Daoy (cell line): ENCODE measurements at places on chromosomes 13 and 19. TPM values are rescaled to one million over a fixed set of nuclear protein-coding genes. Genes with fewer than 3 reads are reported as not detected.

GRCh38 chr19:30330266-30330665 is 41.9 kb upstream of the ZNF536 start:
- no peak for DNase-seq

Gene EFNB2
- 11.0 and 12.3 TPM in 2 replicates for total RNA-seq

DNA sequence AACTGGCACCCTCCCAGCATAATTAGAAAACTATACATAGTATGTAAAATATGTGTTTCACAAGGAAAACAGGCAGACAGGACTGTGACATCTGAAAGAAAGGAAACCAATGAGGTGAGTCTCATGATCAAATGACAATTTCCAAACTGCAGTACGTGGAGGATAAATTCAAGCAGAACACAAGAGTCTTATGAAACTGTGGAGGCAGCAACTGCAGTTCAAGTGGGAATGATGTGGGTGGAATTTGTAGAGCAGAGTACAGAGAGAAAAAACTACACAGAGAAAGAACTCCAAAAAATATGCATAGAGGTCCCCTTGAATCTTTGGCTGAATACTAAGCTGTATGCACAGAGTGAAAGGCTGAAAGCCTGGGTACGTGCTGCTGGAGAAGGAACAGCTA is 9.7 kb downstream of the SIGLEC6 start:
- no peak for DNase-seq

GRCh38 chr13:33789066-33789606 is 28.8 kb upstream of the RFC3 start:
- DNase-seq, result no peak

Gene CEACAM4
- total RNA-seq, result not detected in 2 replicates

Gene ADAMTS10
- 3.1 and 6.6 TPM in 2 replicates for total RNA-seq

- no peak for DNase-seq
Observed at GRCh38 chr13:80361883-80362327, 21.0 kb upstream of the SPRY2 start.

DNA sequence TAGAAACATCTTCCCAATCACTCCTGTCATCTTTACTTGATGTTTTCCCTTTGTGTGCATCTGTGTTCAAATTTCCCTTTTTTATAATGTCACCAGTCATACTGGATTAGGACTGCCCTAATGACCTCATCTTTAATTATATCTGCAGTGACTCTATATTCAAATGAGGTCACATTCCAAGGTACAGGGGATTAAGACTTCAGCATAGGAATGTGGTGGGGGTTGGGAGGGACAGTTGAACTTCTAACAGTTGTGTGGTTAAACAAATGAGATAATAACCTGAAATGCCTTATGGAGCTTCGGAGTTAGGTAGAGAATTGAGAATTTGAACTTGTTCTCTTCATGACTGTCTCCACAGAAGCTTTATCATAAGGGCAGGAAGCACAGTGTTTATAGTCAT is 23.0 kb downstream of the PAN3 start:
- peak; percentile 30 for DNase-seq

GRCh38 chr13:33080972-33081590 is 64.9 kb downstream of the KL start:
- DNase-seq, result no peak

- DNase-seq, result no peak
Observed at GRCh38 chr13:54687173-54687572, 1658.6 kb downstream of the OLFM4 start.

Gene MAST3
- total RNA-seq, result 1.1 and 1.5 TPM in 2 replicates

Gene SMIM17
- total RNA-seq, result not detected in 2 replicates

- no peak for DNase-seq
Observed at GRCh38 chr19:18227781-18228271, 1.6 kb upstream of the PDE4C start.

GRCh38 chr13:53191091-53191490 is 162.5 kb downstream of the OLFM4 start:
- DNase-seq, result peak; percentile 61

Gene CCDC122
- 3.3 and 6.0 TPM in 2 replicates for total RNA-seq

Gene ZNF208
- total RNA-seq, result 4.0 and 4.3 TPM in 2 replicates

Gene IGFL3
- total RNA-seq, result not detected in 2 replicates

DNA sequence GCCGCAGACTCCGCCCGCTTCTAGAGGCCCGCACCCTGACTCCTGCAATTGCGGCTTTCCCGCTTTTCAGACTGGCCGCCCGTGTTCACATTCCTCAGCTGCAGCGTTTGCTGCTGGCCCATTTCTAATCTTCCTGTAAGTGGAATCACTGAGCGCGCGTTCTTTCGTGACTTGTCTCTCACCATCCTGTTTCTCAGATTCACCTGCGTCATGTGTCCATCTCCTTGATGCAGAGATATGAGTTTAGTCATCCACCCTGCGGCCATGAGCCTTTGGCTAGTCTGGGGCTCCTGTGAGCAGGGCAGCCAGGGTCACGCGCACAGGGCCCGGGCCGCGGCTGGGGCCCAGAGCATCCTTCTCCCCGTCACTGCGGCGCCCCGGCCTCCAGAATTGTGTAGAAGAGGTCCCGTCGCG is 110.0 kb downstream of the CRYL1 start:
- no peak for DNase-seq

DNA sequence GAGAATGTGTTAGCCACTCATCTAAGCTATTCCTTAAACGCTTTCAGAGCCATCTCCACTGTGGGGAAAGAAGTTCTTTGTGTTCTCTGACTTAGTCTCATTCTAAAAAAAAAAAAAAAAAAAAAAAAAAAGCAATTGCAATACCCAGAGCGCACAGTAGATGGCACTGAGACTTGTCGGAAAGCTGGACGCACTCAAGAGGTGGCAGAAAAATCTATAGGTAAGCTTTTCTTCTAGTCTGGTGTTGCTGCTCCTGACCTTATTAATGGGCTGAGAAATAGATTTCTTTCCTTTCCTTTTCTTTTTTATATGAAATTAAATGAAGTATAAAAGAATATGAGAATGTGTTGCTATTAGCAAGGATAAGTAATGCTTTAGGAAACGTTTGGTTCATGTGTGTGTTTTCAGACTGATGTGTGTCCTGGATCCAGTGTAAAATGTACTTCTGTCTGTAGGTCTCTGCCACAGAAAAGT is 4.7 kb upstream of the GJB2 start:
- peak; percentile 39 for DNase-seq

Gene ATP4A
- total RNA-seq, result not detected in 2 replicates

DNA sequence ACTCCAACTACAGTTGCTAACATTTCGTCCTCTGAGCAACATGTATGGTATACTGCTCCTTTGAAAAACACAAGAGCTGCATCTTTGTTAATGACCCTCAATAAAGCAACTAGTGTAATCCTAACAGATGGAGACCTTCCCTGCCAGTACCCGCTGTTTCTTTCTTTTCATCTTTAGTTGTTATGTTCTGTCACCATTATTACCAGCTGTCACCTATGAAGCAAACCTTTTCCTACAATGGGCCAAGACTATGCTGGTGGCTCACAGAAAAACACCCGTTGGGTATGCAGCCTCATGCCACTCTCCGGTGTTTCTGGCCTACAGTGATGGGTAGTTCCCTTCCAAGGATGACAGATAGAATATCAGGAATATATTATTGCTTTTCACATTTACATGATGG is 29.7 kb upstream of the CYSLTR2 start:
- no peak for DNase-seq

Gene IL11
- total RNA-seq, result 56.5 and 60.4 TPM in 2 replicates

- DNase-seq, result no peak
Observed at GRCh38 chr13:75740031-75740430, 103.9 kb downstream of the LMO7 start.

GRCh38 chr19:14135985-14136508 is 342 bp downstream of the ASF1B start:
- DNase-seq, result no peak

DNA sequence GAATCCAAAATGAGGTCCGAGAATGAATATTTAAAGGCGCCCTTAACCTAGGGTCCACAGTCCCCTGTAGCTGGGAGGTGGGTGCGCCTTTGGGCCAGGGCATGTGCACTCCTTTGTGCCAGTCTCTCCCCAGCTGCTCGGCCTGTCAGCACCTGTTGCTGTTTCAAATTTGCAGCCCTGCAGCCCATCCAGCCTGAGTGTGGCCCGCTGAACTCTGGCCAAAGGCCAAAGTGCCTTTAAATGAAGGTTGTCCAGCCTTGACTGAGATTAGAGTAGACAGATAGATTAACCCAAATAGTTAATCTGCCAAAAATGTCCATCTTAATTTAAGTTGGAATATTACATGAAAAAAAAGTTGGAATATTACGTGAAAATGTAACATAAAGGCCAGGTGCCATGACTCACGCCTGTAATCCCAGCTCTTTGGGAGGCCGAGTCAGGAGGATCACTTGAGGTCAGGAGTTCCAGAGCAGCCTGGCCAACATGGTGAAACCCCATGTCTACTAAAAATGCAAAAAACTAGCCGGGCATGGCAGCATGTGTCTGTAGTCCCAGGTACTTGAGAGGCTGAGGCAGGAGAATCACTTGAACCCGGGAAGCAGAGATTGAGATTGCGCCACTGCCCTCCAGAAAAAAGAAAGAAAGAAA is 25.3 kb downstream of the TPT1 start:
- no peak for DNase-seq

DNA sequence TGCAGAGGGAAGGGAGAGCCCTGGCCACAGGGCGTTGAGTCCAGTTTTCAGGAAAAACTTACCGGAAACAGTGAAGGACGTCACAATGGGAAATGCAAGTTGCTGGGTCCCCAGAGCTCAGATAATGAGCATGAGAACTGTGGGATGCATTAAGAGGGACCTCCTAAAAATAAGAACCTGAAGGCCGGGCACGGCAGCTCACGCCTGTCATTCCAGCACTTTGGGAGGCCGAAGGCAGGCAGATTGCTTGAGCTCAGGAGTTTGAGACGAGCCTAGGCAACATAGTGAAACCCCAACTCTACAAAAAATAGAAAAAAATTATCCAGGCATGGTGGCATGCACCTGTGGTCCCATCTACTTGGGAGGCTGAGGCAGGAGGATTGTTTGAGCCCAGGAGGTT is 170.6 kb downstream of the URI1 start:
- DNase-seq, result no peak

DNA sequence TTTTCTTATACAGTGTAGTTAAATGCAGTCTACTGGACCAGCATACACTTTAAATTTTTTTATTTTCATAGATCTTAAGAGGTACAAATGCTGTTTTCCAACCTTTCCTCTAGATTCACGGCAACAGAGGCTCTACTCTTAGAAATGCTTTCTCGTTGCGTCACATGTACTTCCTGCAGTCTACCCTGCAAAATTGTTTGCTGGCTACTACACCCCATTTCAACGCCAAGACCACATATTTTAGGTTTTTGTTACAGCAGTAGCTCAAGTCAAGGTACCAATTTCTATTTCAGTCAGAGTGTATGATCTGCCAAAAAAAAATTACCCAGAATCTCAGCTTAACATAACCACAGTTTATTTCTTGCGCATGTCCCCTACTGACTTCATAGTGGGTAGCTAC is 94.1 kb downstream of the TNFSF13B start:
- DNase-seq, result no peak

GRCh38 chr13:29569253-29570050 is 26.0 kb downstream of the SLC7A1 start:
- DNase-seq, result no peak

GRCh38 chr19:11096210-11096841 is 7.1 kb downstream of the LDLR start:
- peak; percentile 90 for DNase-seq

DNA sequence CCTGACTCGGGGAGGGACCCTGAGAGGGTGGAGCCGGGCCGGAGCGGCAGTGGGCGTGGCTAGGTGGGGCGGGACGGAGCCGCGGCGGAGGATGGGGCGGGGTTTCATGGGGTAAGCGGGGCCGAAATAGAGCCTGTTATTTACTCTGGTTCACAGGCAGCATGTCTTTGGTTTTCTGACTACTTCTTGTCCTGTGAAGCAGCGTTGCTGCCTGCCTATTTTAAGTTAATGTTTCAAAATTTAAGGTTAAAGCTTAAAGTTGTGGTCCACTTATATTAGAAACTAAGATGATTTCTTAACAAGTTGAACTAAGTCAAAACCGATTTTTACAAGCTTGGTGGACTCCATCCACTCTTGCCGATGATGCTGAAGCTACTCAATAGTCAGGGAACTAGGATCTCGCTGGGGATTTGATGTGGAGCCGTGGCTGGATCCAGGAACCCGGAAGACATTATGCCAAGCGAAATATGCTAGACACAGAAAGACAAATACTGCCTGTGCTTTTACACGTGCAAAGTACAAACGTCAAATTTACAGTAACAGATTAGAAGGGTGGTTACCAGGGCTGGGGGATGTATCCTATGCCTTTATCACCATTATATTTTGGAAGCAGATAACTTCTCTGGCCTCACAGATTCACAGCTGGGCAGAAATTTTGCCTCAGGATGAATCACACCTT is 433 bp upstream of the ZNF616 start:
- DNase-seq, result no peak

- DNase-seq, result peak; percentile 2
Observed at GRCh38 chr13:87810391-87810801, 139.2 kb downstream of the SLITRK5 start.

- no peak for DNase-seq
Observed at GRCh38 chr19:6238256-6238642, 41.5 kb downstream of the MLLT1 start.

DNA sequence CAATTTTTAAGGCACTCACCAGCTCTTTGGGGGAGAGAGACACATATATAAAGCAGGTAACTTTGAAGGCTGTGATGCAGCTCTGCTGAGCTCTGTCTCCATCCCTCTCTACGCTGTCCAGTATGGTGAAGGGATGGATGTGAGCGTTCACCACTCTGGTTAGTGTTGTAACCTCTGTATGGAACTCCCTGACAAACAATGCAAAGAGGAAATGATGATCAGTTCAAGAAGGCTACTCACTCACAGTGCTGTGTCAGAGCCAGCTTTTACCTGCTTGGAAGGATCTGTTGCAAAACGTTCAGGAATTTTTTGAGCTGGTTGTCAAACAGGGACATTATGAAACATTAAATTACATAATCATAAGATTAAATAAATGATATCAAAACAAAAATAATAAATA is 90.8 kb upstream of the SLC10A2 start:
- no peak for DNase-seq

DNA sequence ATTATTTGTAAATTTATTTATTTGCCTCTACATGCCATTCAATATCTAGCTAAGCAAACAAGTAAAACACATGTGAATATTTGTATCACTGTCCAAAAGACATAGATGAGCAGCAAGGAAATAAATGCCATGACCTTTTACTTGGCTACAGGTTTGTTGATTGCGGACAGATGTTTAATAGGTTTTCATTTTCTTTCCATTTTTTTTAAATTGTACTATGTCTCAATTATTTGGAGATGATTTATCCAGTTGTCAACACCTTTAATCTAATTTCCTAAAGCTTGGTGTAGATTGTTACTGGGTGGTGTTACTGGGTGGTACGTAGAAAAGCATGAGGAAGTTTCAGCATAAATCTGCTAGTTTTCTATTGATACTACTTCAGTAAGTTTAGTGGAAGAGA is 560.6 kb upstream of the SPRY2 start:
- no peak for DNase-seq

DNA sequence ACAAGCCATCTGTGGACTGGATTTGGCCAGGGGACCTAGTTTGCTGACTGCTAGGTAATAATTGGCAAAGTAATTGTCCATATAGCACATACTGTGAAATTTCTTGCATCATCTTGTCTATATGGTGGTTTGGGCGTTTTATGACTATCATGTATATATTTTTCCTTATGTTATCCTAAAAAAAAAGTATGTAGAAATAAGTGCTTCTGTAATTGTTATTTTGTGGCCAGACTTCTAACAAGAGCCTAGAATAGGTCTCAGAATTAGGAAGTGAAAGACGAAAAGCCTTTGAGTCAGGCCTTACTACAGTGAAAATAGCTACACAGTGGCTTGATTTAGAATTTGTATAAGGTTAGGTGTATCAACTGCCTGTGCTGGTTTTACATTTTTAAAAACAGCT is 4.2 kb downstream of the FNDC3A start:
- DNase-seq, result no peak

Gene C19orf85
- total RNA-seq, result not detected in 2 replicates
